ENCODE measurements at places on chromosomes 1 and 21.

DNA sequence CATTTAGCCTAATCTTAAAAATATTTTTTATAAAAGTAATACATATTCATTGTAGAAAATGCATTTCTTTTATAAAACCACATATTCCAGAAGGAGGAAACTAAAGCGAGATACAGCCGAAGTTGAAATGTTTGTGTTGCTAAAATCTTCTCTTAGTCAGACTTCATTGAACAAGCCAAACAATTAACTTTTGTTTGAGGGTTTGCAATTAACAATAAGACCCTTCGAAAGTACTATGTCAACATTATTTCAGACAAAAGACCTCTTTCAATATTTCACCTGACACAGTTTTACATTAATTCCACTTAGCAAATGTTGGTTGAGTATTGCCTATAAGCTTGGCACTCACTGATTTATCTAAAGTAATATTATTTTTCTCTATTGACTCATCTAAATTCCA lies 354.0 kb upstream of the ADAMTS5 start:
- no peak for DNase-seq

DNA sequence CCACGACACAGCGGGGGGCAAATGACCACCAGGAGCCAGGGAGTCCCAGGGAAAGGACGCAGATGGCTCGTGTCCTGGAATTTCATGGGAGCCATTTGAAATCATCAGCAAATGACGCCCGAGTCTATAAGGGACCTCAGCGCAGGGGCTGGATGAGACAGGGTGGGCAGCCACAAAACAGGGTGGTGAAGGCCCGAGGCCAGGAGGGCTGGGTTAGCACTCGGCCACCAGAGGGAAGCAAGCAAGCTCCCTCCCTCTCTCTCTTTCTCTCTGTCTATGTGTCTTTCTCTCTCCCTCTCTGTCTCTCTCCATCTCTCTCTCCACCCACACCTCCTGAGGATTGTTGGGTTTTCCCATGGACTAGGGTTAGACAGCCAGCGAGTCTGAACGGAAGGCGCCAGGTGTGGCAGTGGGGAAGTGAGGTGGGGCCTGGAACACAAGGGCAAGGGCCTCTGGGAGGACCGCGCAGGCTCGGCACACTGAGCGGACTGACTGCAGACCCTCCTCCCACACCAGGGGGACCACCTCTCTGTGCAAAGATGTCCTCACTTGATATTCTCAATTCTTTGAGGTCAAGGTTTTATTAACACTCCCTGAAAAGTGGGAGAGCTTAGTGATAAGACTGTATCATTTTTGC lies 73.8 kb upstream of the TMPRSS2 start:
- DNase-seq: no peak

- DNase-seq: no peak
Measured at GRCh38 chr1:21630571-21631343, 38.4 kb downstream of the RAP1GAP start.

- DNase-seq: no peak
Measured at GRCh38 chr21:25552856-25553255, 54.4 kb downstream of the MRPL39 start.

DNA sequence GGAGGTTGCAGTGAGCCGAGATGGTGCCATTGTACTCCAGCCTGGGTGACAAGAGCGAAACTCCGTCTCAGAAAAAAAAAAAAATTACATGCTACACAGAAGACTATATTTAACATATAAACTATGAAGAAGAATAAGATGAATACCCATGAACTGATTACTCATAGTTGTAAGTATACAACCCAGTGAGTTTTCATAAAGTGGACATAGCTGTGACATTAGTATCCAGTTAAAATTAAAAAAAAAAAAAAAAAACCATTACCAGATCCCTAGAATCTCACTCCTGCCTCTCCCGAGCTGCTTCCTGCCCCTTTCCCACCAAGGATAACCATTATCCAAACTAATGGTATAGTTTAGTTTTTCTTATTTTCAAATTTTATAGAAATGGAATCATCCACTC lies 37.4 kb downstream of the UBE4B start:
- DNase-seq: no peak

DNA sequence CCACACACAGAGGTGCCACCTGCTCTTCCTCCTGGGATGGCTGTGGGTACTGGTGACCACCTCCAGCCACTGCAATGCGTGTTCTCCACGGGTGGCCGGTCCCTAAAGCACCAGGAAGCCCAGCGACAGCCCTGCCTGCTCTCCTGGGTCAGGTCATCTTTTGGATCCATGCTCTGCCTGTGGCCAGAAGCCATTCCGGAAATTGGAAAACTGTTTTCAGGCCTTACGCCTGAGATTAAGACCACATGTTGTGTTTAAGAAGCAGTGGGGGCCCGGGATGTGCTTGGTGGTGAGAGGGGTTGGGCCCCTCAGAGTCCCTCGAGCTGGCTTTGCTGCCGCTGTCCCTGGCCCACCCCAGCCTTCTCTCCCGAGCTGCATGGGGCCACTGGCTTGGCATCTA lies 150.8 kb downstream of the PEX14 start:
- DNase-seq: no peak

- DNase-seq: no peak
Measured at GRCh38 chr1:58695206-58695605, 4.7 kb downstream of the MYSM1 start.

- DNase-seq: no peak
Measured at GRCh38 chr1:164668491-164669400, 109.8 kb downstream of the PBX1 start.

- no peak for DNase-seq
Measured at GRCh38 chr1:100349246-100349645, 3.1 kb upstream of the CDC14A start.

DNA sequence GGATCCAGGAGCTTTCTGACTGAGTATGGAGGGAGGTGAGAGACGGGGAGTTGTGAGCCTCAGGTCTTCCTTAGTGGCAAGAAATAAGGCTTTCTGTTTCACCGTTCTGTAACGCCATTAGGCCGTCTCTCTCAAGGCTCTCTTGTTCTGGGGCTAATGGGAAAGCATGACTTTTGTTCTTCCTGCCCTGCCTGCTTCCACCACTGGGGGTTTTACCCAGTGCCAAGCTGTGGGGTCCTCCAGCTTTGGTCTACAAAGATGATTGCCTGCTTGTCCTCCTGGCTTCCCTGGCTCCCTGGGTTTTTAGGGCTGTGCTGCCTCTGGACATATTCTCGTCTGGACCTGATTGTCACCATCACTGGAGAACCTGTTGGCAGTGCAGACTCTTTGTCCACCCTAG lies 74.8 kb upstream of the TINAGL1 start:
- no peak for DNase-seq

DNA sequence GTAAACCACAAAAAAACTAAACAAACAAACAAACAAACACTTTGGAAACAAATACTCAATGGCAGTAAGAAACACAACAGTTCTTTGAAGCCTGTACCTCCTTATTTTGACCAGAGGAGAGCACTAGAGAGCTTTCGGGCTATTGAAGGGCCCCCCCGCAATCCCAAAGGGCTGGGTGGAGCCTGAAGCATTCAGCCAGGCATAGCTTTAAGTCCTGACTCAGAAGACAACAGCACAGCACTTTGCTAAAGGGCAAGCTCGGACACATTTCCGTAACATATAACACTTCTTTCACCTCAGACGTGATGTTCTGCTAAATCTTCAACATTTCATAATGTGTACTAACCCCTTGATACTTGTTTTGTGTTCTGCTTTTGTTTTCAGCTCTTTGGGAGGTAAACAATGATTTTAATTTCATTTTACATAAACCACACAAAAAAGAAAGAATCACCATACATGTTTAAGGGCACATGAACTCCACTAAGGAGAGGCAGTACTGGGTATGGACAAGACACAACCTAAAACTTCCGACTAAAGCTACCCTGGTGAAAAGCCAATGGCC lies 9.7 kb upstream of the SHCBP1L start:
- DNase-seq: peak; percentile 71

DNA sequence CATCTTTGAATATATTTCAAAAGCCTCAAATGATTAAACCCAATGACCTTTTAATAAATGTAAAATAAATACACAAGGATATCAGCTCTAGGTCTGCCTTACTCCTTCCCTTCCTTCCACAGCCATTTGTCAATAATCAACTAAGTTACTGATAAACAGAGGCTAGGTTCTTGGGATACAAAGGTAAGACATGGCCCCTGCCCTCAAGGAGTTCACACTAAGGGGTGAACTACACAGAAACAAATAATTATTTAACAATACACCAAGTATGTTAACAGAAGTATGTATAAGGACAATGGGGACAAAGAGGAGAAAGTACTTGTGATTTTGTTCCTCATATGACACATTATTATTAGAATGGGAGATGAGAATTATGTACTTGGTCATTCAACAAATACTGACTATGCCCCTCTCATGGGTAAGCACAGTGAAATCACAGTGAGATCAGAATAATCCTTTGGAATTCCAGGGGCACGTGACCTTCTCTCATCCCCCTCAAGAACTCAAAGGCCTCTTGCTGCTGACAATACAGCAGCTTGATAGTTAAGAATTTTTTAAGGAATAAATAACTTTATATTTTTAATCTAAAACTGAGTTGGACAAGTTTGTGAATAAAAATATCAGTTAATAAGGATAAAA lies 40.2 kb downstream of the ATP1B1 start:
- no peak for DNase-seq

DNA sequence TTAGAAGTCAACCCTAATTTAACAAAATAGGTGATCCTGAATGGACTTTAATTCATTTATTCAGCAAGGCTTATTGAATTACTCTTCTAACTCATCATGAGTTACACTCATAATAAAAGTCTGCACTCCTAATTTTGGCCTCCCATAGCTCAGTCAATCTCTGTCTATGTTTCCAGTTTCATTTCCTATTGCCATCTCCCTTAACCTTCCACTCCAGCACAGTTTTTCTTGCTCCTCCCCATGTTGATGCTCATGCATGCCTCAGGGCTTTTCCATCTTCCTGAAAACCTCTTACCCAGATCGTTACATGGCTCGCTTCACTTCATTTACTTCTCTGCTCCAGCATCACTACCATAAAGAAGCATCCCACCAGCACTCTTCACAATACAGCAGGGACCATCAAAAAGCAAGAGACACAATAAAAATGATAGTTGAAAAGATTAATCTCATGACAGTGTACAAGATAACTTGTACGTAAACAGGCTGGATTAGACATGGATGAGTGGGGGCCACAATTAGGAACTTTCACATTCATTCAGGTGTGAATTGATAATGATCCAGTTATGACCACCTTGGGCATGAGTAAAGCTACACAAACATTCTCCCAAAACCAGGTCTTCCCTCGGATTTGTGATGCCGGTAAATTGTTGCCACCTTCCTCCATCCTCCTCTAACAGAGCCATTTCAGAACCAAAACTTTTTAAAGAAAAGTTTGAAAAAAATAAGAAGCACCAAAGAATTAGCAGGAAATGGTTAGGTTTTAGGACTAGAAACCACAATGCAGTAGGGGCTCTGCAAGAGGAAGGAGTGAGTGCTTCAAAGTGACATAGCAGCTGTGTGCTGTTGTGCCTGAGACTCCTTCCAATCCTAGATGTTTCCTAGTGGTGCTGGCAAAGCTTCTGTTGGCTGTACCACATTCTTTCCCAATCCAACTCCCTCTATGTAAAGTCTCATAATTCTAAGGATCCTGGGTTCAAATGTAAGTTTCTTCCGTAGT lies 89.8 kb downstream of the OLFML2B start:
- DNase-seq: no peak

- no peak for DNase-seq
Measured at GRCh38 chr1:27135541-27136235, 19.2 kb downstream of the SLC9A1 start.

- no peak for DNase-seq
Measured at GRCh38 chr1:30423570-30423969, 299.8 kb downstream of the MATN1 start.

DNA sequence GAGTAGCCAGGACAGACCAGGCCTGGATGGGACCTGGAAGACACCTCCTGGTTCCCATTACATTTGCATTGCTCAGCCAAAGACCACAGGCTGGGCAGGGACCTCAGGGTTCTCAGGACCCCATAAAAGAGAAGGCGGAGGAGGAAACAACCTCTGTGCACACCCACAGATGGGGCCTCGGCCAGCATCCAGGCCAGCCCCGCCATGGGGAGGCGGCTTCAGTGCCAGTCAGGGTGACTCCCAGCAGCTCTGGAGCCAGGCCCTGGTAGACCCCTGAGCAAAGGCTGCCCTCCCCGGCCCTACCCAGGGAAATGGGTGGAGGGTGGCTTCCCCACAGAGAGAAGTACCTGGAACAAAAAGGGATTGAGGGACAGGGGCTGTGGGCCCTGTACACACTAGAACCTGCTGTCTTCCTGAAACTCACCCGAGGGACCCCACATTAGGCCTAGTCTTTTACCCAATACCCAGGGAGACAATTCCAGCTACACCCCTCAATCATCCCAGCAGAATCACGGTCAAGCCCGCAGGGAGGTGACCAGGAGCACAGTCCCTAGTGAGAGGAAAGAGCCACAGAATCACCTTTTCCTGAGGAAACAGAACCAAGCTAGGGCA lies 64.5 kb downstream of the PSMG1 start:
- DNase-seq: no peak

- DNase-seq: no peak
Measured at GRCh38 chr1:14440731-14441130, 157.8 kb upstream of the KAZN start.

DNA sequence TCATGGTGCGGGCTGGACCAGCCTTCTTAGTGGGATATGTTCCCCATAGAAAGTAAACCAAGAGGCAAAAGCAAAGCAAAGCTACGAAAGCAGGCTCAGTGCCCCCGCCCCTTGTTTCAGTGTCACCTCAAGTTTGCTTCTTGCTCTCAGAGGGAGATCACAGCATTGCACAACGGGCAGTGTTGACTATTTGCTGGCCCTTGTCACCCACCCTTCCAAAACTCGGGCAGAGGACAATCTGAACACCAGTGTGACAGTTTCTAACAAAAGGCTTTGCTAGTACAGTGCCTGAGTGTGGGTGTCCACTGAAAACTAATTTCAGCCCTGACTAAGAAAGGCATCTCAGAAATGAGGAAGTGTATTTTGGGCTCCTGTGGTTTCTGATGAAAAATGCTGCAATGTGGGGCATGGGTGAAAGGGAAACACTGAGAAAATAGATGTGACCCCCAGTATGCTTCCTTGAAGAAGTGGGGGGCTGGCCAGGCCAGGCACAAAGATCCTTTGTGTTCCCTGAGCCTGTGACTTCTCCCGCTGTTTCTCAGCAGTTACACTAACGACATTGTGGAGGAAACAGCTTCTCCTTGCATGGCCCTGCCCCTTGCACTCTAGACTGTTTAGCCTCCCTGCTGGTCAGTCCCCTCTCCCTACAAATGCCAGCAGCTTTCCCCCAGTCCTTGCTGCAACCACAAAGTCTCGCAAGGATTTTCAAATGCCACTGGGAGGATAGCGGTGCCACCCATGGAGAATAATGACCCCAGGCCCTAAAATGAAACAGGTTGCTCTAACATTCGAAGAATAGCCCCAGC lies 33.3 kb upstream of the KCNE1 start:
- peak; percentile 88 for DNase-seq

GRCh38 chr1:160724465-160725242 lies 13.0 kb upstream of the CD48 start:
- DNase-seq: no peak
